A549 (cell line): ENCODE measurements at places on chromosomes 5 and 9.
A peak's percentile ranks its signal among the peaks of the same experiment; 100 is the strongest.

GRCh38 chr5:129506086-129506485, 46.0 kb downstream of the ADAMTS19 start:
- DNase-seq, result no peak

DNA sequence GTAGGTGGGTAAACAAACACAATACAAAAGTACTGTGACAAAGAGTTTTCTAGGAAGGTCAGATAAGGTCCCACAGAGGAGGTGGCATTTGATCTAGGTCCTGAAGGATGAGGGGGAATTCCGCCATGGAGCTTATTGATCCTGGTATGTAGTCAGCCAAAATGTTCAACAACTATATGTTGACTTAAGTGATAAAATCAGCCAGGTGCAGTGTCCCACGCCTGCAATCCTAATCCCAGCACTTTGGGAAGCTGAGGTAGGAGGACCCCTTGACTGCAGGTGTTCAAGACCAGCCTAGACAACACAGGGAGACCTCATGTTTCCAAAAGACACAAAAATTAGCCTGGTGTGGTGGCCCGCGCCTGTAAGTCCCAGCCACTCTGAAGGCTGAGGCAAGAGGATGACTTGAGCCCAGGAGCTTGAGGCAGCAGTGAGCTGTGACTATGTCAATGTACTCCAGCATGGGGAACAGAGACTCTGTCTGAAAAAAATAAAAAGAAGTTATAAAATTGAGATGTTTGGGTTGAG, 46.4 kb upstream of the PLIN2 start:
- no peak for DNase-seq

- DNase-seq, result no peak
These were observed 30.3 kb upstream of the INSYN2B start for GRCh38 chr5:170010595-170010994.

GRCh38 chr5:113902917-113903660, 389.6 kb downstream of the YTHDC2 start:
- no peak for DNase-seq

GRCh38 chr9:107294756-107295155, 11.7 kb downstream of the RAD23B start:
- DNase-seq, result no peak

DNA sequence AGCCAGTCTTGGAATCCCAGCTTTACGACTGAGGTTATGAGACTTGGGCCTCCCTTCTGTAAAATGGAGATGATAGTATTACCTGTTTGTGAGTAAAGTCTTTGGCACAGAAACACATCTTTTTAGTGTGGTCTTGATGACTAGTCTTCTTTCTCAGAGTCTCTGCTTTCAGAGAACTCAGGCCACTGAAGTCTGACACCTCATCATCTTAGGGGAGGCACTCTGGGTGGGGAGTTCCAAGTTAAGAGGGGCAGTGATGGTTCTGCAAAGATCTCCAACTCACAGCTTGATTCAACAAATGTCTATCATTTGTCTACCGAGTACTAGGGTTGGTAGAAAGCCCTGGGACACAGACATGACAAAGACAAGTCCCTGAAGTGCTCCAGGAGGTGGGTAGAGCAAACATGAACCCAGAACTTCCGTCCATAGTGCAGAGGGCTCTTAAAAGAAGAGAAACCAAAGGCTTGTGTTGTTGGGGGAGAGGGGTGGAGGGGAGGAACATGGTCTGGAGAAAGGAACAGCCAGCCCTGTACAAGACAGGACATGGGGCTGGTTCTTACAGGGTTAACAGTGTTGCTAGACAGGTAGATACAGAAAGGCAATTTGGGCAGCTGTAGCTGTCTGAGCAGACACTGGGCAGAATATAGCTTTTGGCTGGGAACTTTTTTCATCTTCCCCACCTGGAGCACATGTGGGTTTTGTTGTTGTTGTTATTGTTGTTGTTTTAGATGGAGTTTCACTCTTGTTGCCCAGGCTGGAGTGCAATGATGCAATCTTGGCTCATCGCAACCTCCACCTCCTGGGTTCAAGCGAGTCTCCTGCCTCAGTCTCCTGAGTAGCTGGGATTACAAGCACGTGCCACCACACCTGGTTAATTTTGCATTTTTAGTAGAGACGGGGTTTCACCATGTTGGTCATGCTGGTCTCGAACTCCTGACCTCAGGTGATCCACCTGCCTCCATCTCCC, 2.6 kb upstream of the CD14 start:
- DNase-seq, result no peak

- no peak for DNase-seq
These were observed 46.6 kb downstream of the MAP3K1 start for GRCh38 chr5:56861893-56862485.

DNA sequence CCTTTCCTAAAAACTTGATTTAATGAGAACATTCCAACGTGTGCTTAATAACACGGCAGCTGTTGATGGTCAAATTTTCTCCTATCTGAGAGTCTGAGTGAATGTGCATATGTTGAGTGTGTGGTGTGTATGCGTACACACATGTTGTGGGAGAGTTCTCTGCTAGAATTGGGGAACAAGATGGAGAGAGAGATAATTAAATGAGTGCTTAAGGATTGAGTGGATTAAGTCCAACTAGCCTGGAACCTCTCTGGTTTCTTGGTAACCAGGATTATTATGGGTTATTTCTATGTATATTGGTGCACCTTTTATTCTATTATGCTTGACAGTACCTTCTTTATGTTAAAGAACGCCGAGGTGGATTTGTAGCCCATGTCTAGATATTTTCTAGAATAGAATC, 36.4 kb upstream of the TNFAIP8 start:
- no peak for DNase-seq

- DNase-seq, result no peak
These were observed 18.4 kb downstream of the POU5F2 start for GRCh38 chr5:93723005-93723404.

DNA sequence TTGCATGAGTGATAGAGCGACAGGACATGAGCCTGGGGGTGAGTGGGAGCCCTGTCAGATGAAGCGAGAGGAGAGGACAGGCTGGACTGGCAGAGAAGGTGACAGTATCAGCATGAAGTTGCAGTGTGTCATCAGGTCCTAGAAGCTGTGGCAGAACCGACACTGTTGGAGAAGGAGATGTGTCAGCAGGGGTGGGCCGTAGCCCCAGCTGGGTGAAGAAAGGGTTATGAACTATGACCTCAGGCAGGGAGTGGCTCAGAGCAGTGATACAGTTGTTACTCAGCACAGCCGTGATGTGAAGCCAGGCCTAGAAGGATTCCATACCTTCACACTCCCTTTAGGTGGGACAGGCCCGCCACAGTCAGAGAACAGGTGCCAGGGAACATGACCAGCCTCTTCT, 7.6 kb downstream of the PCYOX1L start:
- DNase-seq, result no peak

DNA sequence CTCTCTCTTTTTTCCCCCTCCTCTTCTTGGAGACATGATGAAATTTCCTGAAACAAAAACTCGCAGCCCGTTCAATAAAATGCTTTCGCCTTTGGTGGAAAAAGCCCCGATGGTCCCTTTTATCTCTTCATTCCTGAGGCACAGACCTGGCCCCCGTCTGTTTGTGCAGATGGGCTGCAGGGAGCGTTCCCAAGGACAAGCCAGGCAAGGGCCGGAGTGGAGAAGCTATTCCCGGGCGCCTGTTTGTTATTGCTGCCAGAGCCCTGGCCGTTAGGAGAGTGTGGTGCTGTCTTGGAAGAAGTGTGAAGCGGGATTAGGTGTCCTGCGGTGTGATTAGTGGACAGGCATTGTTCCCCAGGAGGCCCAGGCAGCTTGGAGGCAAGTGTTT, 71.9 kb downstream of the SMIM23 start:
- DNase-seq, result no peak

GRCh38 chr5:61420016-61420415, 88.0 kb downstream of the ZSWIM6 start:
- DNase-seq, result no peak

DNA sequence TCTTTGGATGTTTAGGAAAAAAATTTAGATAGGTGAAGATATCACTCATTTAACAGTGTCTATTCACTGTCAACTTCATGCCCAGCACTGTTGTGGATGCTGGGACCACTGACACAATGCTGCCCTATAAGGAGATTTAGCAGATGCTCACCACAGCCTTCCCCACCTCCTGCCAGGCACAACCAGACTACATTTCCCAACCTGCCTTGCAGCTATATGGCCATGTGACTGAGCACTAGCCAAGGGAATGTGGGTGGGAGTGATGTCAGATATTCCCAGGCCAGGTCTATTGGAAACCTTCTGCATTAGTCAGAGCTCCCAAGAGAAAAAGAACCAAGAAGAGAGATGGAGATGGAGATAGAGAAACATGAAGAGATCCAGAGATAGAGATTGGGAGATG, 302.6 kb upstream of the TAS2R1 start:
- DNase-seq, result no peak

DNA sequence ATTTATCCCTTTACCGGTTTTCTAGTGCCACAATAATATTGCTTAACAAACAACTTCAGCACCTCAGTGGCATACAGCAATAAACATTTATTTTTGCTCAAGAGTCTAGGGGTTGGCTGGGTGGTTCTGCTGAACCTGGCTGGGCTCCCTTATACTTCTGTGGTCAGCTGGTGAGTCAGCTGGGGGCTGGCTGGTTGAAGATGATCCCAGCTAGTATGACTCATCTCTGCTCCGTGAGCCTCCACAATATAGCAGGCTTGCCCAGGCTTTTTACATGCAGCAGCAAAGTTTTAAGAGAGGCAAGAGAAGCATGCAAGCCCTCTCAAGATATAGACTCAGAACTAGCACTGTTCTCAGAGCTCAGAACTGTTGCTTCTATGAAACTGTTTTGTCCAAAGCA, 523.5 kb upstream of the CLINT1 start:
- peak; percentile 59 for DNase-seq
